ENCODE measurements at places on chromosomes 2 and 18. TPM values are rescaled to one million over a fixed set of nuclear protein-coding genes. Genes with fewer than 3 reads are reported as not detected.

Gene MC5R
- not detected for total RNA-seq

Gene PROKR1
- total RNA-seq, result not detected

Gene SPTBN1
- 234 TPM for total RNA-seq

Gene AGXT
- total RNA-seq, result not detected

Gene CABLES1
- total RNA-seq, result 10.0 TPM

Gene LRP1B
- 1.7 TPM for total RNA-seq

Gene C2orf78
- not detected for total RNA-seq

Gene DLGAP1
- not detected for total RNA-seq
